Spinal cord (tissue), 10 donors: ENCODE measurements at places on chromosomes 4 and X.
A peak's percentile ranks its signal among the peaks of the same experiment; 100 is the strongest.

GRCh38 chr4:41204400-41204978 lies 9.9 kb downstream of the APBB2 start:
- no peak for DNase-seq

DNA sequence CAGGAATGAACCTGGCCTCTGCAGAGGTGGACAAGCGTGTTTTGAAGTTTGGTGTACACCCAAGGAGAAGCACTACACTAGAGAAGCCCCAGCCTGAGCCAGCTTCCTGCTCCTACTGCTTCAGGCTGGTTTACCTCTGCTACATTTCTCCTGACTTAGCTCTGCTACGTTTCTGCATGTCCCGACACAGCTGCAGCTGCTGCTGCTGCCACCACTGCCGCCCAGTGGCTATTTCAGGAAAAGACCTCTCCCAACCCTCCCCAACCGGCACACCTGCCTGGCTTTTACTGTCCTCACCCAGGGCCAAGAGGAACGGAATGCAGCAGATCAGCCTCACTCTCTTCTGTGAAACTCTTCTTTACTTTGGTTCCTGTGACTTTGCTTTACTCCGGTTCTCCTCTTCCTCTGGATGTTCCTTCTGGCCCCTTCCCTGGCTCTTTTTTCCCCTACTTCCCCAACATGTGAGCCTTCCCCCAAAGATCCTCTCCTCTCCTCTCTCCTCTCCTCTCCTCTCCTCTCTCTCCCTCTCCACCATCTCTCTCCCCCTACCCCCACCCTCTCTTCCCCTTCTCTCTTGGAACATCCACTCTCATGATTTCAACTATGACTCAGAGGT lies 3.1 kb upstream of the P2RY4 start:
- DNase-seq: no peak

DNA sequence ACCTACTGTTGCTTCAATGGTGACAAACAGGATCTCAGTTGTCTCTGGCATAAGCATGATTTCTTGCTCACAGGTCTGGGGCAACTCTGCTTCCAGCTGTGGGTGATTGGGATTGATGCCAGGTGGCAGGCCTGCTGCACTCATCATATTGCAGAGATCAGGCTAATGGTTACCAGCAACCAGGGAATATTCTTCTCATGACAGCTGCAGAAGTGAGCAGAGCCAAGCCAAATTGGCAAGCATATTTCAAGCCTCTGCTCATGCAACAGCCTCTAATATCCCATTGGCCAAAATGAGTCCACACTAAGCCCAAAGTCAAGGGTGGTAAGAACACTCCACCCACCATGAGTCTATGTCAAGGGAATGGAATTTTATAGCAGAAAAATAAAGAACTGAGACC lies 26.7 kb upstream of the TBC1D19 start:
- DNase-seq: no peak

DNA sequence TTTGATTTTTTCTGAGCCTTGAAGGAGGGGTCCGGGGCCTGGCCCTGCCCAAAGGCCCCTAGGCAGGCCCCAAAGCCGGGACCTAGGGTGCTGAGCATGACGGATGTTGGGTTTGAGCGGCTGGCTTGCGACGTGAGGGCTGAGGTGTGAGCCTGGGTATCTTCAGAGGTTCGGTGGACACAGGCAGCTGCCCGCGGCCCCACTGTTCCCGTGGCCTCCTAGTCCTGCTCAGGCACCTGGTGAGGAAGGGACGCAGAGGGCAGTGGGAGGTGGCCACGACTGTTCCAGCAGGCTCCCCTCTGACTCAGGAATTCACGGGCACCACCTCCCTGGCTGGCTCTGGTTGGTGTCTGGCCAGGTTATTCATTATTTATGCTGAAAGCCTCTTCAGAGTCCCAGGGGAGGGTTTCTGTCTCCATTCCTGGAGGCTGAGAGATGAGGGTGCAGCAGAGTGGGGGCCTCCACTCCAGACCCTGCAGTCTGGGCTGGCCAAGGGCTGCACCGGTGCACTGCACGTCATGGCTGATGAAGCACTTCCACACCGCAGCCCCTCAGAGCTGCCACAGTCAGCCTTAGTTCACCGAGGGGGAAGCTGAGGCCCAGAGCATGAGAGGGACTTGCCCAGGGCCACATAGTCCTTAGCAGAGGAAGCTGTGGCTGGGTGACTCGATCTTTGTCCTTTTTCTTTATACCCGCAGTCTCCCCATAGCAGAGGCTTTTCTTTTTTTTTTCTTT lies 2.2 kb downstream of the MSANTD1 start:
- no peak for DNase-seq

- DNase-seq: no peak
Observed at GRCh38 chr4:38576767-38577166, 87.2 kb upstream of the KLF3 start.

DNA sequence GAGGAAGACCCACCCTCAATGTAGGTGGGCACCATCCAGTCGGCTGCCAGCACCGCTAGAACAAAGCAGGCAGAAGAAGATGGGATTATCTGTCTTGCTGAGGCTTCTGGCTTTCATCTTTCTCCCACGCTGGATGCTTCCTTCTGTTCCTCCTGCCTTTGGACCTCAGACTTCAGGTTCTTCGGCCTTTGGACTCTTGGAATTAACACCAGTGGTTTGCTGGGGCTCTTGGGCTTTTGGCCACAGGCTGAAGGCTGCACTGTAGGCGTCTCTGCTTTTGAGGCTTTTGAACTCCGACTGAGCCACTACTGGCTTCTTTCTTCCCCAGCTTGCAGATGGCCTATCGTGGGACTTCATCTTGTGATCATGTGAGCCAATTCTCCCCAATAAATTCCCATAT lies 55.1 kb downstream of the PDLIM5 start:
- DNase-seq: no peak

- DNase-seq: no peak
Observed at GRCh38 chr4:107888237-107888636, 43.1 kb upstream of the CYP2U1 start.

GRCh38 chr4:20544645-20545044 lies 155.6 kb upstream of the PACRGL start:
- DNase-seq: peak; percentile 22

DNA sequence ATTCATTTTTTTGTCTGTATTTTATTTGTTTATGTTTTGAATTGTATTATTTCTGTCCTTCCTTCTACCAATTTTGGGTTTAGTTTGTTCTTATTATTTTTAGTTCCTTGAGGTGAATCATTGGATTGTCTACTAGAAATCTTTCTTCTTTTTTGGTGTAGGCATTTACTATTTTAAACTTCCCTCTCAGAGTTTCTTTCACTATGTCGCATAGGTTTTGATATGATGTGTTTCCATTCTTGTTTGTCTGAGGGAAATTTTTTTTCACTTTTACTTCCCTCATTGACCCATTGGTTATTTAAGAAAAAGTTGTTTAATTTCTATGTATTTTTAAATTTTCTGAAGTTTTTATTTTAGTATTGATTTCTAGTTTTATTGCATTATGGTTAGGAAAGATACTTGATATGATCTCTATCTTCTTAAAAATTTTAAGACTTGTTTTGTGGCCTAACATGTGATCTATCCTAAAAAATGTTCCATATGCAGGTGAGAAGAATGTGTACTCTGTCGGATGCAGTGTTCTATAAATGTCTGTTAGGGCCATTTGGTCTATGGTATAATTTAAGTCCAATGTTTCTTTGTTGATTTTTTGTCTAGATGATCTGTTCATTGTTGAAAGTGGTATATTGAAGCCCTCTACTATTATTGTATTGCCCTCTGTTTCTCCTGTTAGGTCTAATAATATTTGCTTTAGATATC lies 68.8 kb downstream of the IL15 start:
- DNase-seq: no peak

- DNase-seq: no peak
Observed at GRCh38 chr4:14165222-14165920, 537.8 kb upstream of the BOD1L1 start.

DNA sequence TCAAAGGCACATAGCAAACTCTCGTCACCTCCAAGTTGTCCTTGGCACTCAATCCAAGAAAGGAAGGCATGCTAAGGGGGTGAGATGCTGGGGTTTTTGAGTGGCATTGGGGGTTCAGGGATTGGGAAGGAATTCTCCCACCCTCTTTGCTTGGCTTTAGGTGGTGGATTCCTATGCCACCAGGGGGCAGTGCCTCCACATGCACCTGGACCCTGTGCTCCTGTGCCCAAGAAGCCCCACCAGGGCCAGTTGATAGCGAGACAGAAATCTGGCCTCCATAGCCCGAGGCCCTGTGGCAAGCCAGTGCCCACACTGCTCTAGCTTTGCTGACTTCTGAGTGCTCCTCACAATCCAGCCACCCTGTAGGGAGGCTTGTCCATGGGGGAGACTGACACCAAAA lies 2.0 kb upstream of the FATE1 start:
- no peak for DNase-seq

- no peak for DNase-seq
Observed at GRCh38 chr4:13368217-13368616, 115.9 kb downstream of the RAB28 start.

GRCh38 chr4:107757283-107757682 lies 37.2 kb upstream of the PAPSS1 start:
- no peak for DNase-seq

- no peak for DNase-seq
Observed at GRCh38 chr4:140152013-140152703, 1.8 kb downstream of the MAML3 start.

GRCh38 chrX:1140236-1140681 lies 72.2 kb downstream of the CRLF2 start:
- DNase-seq: no peak

DNA sequence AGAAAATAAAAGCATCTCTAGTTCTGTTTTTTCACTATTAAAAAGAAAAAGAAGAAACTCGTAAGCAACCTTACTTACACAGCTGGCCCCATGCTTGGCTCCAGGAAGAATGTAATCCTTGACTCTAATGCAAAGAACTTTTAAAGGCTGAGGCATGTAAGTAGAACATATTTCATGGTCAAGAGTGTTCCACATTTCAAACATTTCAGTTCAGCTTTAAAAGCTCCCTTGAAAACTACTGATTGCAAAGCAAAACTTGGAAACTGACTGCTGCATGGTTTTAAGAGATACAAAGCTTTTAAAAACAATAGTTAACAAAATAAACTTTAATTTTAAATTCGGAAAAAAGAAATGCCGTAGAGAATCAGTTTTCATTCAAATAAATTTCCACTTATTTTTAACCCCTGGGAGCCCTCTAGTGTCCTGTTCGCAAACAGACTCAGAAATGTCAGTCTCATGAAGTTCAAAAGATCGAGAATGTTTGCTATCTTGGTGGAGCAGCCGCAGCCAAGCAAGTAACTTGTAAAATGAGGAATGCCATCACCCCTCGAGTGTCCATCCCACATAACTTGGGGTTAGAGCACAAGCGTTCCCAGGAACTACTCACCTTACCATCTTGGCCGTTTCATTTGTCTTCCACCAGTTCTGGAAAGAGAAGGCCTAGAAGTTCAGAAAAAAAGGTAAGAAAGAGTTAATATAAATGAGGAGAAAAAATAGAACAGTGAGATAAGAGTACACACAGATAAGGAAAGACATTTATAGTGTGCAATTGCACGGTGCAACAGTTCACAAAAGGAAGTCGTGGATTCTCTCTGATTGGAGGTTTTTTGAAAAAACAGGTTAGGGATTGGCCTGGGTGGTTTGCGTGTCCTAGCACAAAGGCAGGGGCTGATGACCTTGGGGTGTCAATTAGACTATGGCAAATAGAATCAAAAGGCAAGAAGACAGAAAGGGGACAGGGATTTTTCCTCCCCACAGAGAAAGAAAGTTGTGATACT lies at the start of gene GASK1B:
TSS of gene GASK1B (minus strand) at position 765 of the 998 bp plus-strand sequence. CDS start 1,650 bp downstream, outside the sequence.
- DNase-seq: peak; percentile 82

DNA sequence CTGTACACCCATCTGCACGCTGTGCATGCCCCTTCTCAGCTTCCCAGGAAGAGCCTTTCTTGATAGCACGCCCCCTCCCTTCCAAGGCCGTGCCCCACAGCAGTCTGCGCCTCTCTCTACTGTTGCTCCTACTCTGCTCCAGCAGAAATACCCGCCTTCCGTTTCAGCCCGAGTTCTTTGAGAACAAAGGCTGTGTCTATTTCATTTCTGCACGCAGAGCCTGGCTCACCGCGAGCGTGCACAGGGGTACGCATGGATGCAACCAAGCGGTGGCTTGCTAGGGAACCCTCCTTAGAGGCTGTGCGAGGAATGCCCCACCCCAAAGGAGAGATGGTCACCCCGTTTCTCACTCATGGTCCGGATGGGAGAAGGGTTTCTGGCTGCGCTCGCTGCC lies 485 bp downstream of the AADAT start:
- DNase-seq: peak; percentile 38

DNA sequence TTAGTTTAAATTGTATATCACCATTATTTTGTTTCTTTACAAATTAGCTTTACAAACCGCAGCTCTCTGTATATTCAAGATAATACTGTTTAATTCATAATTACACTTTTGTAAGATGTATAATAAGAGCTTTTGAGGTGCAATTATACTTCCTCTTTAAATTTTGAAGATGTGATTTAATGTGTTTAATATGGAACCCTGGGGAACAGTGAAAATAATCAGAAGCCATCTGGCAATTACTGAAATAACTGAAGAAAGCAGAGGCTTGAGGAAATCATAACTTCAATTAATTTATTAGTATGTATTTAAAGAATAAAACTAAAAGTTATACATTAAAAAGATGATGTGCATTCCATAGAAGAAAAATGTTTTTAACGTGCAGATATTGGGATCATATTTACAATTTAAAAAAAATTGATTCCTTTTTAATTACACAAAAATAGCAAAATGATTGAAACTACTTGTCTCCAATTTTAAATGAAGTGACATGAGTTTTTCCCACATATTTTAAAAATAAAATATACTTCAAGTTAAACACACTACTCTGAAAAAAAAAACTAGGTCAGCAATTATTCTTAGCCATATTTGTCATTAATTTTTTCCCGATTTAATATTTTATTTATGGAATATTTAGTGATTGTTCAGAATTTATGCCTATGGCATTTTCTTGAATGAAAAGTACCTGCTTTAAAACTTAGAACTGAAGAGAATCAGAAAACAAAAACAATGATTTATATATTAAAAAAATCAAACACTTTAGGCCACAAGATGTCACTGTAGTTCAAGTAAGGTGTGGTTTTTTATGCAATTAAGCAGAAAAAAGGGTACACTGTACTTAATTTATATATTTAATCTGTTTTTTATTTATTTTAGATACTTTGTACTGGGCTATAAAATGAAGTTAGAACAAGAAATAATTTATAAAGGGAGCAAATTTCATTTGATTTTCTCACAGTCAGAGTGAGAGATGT lies 942.7 kb upstream of the NDST4 start:
- DNase-seq: no peak

GRCh38 chr4:158877069-158877468 lies 108.2 kb downstream of the FNIP2 start:
- no peak for DNase-seq

DNA sequence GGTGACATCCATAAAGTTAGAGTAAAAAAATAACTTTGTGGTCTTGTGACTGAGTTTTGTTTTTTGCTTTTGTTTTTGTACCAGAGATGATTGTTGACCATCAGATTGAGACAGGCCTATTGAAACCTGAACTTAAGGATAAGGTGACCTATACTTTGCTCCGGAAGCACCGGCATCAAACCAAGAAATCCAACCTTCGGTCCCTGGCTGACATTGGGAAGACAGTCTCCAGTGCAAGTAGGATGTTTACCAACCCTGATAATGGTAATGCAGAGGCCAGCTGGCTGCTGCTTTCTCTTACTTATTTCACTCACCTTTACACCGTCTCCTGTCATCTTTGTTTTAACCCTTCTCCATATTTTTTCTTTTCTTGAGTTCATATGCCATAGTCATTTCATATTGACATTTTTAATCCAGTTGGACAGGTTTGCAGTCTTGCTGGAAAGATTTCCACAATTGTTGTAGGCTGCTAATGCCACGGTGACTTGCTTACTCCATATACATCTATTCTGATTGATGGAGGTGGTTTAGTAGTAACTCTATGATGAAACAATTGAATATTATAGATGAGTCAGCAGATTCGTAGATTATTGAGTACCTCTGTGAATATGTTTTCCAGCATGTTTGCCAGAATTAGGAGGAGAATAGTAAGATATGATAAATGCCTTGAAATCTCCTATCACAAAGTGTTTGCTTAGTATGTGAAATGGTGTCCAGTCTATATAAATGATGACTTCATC lies 18.3 kb downstream of the SLC4A4 start:
- no peak for DNase-seq
